Right lung (tissue), 10 donors: ENCODE measurements at places on chromosomes 7 and 10. TPM values are rescaled to one million over a fixed set of nuclear protein-coding genes. Genes with fewer than 3 reads are reported as not detected.

DNA sequence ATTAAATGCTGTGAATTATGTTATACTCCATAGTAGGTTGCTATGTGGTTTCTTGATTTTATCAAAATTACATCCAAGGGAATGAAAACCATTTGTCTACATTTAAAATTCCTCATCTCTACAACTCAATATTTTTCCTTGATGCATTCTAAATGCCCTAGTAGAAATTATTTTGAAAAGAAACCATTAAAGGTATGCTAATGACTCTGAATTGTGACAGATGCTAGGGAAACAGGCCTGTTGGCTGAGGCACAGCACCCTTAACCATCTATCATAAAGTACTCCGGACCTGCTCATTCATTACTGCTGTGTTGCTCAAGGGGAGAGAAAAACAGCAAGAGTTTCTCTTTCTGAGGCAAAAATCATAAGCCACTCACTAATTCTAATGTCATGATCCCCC is 131.2 kb downstream of the CHCHD3 start:
- DNase-seq = no peak

- peak; percentile 43 for DNase-seq
These were observed 40.3 kb downstream of the COL17A1 start for GRCh38 chr10:104045151-104046089.

- DNase-seq = no peak
These were observed 135.3 kb downstream of the ADARB2 start for GRCh38 chr10:1602037-1602484.

GRCh38 chr7:94832051-94832450 is 75.3 kb upstream of the PPP1R9A start:
- no peak for DNase-seq

DNA sequence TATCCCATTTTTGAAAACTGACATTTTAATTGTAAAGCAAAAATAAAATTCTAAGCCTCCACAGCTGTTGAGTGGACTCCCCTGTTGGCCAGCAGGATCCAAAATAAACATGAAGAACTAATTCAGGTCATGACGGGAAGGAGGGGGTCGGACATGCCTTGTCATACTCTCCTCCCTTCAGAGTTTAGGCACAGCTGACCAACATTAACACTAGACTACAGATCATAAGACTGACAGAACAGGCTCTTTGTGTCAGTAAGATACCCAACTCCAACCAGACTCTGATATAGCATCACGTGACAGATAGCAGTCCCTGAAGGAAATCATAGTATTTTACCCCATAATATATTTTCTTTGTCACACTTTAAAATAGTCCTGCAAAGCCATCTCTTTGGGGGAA is 20.9 kb upstream of the ZNF12 start:
- DNase-seq = no peak

GRCh38 chr7:134649226-134649775 is 2.6 kb downstream of the BPGM start:
- no peak for DNase-seq

HOXA7 gene
- polyA plus RNA-seq = 4.8 TPM

GRCh38 chr7:44379366-44380188 is 54.2 kb upstream of the CAMK2B start:
- DNase-seq = no peak
